Stimulated activated naive B cell treated with anti-CD40 and anti-IgM and Interleukin-4, amounts not matched to agents 10 μg/mL and 1 μg/mL and 100 μg/mL, for 72 hours (primary cell): ENCODE measurements at places on chromosomes 12 and 14.

DNA sequence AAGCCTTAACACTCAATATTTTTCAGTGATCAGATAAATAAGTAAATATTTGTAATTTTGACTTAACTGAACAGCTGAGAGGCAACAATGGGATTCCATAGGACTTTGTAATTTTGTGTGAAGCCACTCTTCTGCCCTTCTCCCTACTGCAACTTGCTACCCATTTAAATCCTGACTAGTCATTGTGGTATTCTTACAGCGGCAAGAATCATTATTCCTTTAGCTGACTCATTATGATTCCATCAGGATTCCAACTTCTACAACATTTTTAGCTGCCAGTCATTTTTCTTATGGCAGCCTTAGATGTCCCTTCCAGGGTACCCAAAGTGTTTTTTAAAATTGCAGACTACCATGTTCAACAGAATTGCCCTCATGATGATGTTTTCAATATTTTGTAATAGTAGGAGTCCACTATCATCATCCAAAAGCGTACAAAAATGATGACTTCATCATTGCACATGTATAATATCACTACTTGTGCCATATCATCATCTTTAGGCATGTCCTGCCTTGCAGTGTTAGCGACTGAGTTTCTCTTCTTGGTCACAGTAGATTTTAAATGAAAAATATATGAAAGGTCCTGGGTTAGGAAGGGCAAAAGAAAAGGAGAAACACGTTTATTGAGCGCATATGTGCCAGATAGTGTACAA is 5.1 kb upstream of the MAGOHB start:
- no peak for DNase-seq

DNA sequence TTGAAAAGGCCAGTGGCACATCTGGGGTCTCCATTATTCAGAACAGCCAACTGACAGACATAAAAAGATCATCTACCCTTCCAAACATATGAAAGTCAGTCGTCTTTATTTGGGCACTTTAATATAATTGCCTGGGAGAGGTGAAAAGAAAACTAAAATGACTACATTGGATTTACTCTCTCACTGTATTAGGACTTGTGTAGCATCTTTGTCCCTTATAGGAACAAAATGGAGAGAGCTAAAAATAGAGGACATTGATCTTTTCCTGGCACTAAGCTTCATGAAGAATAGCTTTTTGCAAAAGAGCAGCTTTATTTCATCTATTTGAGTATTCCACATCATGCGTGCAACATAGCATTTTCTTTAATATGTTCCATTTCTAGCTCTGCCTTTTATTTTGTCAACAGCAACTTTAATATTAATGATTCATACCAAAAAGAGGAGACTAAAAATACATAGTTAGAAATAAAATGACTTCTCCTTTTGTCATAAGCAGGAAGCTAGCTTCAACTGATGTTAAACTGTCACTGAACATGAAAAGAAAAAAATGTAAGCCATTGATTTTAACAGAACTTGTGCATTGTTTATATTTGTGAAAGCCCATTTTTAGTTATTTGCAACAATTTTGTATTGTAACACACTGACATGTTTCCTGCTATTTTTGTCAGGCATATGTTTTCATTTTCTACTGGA is 254.6 kb downstream of the SEC23A start:
- DNase-seq, result no peak

GRCh38 chr14:49745191-49745590 is 22.8 kb upstream of the KLHDC2 start:
- no peak for DNase-seq

DNA sequence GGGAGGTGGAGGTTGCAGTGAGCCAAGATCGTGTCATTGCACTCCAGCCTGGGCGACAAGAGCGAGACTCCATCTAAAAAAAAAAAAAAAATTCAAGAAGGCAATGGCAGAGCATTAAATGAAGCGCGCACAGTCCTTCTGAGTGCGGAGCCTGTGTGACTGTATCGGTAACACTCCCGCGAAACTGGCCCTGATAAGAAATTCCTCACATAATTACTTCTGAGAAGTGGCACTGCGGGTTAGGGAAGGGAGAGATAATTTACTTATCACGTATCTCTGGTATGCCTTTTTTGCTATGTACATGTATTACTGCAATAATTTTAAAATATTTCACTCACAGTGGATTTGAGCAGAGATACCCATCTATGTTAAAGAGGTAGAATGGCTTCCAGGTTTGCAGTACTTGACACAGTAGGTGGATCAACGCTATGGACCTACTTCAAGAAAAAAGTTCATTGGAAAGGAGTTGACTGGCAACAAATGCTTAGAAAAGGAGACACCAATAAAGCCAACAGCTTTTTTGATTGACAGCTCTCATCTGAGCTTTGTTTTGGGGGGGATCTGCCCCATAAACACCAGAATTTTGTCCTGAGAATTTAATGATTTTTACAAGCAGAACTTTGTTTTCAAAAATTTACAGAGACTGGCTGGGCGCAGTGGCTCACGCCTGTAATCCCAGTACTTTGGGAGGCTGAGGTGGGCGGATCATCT is 29.2 kb upstream of the SPTLC2 start:
- DNase-seq, result no peak

DNA sequence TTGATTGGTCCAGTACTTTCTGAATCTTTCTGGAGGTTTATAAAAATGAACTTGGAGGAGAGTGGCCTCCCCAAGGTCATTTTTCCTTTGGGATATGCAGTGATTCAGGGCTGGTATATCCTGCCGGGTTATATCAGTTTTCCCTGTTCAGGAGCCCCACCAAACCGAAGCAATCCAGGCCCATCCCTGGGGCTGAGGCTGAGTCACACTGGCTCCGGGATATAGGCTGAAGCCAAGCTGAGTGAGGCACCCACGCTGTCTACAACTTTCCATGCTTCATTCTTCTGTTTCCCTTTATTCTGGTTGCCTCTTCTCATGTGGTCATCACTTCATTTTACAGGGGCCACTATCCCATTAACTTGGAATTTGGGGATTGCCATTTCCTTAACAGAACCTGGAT is 3.4 kb downstream of the SSPN start:
- no peak for DNase-seq

DNA sequence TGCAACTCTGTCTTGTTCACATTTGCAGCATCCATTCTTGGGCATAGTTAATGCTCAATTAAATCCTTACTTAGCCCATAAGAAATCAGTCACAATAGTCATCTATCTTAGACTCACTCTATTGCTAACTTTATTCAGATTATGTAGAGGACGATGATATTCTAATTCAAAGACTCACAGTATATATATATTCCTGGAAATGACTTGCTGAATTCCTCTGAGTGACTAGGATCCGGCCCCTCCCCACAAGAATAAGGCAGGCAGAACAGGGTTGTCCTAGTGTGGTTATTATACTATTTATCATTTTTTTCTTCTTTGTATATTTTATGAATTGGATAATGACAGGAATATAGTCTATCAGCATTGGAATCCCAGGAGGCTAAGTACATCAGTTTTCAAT is 275.1 kb downstream of the TMTC2 start:
- DNase-seq, result no peak

DNA sequence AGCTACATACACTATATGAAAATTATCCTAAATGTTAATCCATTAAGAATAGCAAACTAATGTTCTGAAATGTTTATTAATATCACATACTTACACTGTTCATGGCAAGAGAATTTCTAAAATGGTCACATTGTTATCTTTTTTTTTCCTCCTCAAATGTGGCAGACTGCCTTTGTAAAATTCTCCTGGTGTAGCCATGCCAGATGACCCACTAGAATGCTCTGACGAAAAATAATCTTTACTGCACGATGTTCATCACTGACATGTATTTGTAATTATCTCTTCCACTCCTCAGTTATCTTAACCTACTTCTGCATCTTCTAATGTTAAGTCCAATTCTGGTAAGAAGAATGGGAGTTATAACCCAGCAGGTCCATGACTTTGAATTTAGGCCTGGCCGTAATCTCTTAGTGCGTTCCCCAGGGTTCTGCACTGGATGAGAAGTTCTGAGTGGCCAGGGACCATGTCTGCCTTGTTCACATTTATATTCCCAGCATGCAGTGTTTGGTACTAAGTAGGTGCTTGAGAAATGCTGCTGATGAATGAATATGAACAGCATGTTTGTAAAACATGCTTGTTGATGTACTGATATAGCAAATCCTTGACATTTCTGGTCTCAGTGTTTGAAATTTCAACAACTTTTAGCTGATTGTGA is 46.7 kb downstream of the NOPCHAP1 start:
- no peak for DNase-seq
